Putamen (tissue), 1 donor: ENCODE measurements at places on chromosomes 4 and X.

GRCh38 chr4:7902826-7903225 is 36.8 kb downstream of the AFAP1 start:
- DNase-seq, result no peak

DNA sequence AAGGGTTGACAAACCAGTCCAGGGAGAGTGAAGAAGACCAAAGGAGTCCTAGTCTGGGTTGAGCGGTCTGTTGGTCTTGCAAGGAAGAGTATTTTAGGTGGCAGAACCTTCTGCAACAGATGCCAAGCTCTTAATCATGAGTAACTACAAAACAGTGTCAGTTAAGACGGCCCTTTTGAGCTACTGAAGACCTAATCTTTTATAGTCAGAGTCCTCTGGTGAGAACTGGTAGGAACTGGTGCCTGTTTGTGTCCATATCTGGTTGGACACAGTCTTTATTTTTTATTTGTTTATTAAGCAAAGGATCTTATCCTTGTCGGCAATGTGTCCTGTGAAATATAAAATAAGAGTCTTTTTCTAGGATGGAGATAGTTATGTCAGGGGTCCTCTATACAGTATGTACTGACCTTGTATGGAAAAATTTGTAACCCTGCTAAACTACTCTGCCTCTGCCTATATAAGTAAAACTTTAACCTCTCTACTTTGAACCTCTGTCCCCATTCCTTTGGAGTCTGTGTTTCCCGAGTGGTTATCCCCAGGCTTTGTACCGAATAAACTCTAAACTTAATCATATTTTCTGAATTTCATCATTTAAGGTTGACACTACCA is 47.1 kb downstream of the FAM13A start:
- DNase-seq, result no peak

DNA sequence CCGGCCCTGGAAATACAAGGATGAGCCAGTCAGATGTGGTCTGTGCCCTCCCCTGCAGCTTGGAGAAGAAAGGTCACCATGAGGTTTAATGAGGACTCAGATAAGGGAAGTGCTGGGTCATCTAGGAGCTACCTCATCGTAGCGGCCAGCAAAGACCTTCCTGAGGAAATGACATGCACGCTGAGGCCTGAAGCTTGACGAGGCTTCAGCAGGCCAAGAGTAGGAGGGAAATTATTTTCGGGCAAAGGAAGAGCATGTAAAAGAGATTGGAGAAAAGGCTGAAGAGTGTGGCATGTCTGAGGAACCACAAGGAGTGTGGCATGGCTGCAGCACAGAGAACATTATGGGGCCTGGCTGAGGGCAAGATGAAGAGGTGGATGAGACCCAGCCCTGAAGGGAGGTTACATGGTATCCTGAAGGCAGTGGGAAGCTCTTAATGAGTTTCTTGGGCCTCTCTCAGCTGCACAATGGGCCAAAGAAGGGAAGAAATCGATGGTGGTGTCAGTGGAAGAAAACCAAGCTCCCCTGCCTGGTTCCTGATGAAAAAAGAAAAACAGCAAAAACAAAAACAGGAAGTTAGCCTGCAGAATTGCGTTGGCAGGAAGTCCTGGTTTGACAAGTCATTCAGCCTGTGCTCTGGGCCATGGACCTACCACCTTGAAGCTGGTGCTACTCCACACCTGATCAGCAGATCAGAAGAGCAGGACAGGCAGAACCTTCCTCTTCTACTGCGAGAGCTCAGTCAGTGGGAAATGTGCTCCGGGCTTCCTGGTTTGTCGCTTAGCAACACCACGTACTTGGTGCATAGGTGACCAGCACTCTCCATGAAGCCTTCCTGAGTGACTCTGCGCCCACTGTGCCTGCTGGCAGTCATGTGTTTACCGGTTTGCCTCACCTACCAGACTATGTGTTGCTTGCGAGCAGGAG is 134.5 kb upstream of the KLF3 start:
- DNase-seq, result no peak

GRCh38 chrX:154092371-154092770 is 5.1 kb downstream of the MECP2 start:
- no peak for DNase-seq

- no peak for DNase-seq
Measured at GRCh38 chr4:165013691-165014090, 18.1 kb upstream of the TRIM60 start.

- DNase-seq, result no peak
Measured at GRCh38 chr4:182320580-182320979, 77.4 kb downstream of the TENM3 start.

DNA sequence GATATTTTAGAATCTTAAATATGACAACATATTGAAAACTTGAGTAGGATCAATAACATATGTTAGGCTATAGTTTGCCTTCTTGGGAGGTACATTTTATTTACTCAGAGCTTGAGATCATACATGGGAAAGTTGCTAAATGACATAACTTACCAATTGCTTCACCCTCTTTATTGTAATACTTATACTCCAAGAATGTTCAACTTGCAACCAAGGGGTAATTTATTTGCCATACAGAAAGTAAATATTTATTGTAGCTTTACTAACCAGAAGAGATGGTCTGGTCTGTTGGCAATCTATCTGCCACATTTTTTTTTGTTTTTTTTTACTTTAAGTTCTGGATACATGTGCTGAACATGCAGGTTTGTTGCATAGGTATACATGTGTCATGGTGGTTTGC is 426.6 kb downstream of the ARHGAP24 start:
- DNase-seq, result no peak

GRCh38 chr4:139838811-139839210 is 173.2 kb downstream of the MGST2 start:
- no peak for DNase-seq

DNA sequence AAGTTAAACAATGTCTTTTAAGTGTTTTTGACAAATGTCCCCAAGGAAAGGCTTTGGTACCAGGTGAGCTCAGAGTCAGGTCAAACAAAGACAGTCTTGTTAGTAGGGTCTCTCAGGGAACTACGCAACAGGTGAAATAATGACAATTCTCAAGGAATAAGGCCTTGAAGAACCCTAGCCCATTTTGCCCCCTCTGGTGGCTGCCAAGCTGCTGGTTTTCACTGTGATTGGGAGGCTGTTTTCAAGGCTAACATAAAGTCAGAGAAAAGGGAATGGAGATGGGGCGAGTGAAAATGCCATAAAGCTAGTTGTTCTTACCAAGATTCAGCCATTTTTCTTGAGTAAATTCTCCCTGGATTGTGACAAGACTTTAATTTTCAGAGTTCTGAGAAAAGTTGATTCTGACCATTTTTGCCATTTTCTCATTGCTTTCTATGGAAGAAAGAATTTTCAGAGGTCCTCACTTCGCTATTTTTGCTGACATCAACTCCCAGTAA is 58.7 kb downstream of the RWDD4 start:
- DNase-seq, result no peak

DNA sequence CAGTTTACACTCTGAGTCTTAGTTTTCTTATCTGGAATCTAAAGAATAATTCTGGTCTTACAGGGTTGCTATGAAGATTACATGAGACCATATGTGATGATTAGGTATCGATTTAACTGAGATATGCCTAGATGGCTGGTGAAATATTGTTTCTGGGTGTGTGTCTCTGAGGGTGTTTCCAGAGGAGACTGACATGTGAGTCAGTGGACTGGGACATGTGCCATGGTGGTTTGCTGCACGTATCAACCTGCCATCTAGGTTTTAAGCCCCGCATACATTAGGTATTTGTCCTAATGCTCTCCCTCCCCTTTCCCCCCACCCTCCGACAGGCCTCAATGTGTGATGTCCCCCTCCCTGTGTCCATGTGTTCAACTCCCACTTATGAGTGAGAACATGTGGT is 186.0 kb upstream of the CXorf66 start:
- no peak for DNase-seq

DNA sequence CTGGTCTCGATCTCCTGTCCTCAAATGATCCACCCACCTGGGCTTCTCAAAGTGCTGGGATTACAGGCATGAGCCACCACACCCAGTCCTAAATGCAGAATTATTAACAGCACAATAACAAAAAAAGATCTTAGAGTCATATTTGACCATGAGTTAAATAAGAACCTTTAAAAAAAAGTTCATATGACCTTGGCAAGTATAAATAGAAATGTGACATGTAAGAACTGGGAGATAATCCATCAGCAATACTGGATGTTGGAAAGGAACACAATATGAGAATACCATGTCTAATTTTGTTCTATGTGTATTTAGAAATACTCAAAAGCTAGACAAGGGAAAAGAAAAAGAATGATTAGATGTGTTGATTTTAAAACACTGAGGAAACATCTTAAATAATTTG is 231.6 kb downstream of the RAPGEF2 start:
- DNase-seq, result no peak

GRCh38 chrX:37986893-37987292 is 19.5 kb upstream of the SYTL5 start:
- no peak for DNase-seq

DNA sequence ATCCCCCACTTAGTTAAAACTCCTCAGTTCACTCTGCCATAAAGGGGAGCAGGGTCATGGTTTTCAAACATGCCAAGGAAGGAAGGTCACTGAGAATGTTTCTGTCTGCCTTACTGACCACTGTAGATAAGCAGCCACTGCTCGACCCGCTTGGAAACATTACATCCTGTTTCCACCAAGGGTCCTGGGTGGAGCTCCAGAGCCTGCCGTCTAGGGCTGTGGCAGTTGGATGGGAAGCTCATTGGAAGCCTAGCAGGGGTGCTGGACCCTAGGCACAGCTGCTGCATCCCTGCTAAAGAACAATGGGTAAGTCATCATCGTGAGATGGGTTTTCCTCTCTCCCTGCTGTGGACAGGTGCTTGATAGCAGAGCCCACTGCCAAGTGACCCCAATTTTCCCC is 76.0 kb upstream of the SRD5A3 start:
- no peak for DNase-seq

DNA sequence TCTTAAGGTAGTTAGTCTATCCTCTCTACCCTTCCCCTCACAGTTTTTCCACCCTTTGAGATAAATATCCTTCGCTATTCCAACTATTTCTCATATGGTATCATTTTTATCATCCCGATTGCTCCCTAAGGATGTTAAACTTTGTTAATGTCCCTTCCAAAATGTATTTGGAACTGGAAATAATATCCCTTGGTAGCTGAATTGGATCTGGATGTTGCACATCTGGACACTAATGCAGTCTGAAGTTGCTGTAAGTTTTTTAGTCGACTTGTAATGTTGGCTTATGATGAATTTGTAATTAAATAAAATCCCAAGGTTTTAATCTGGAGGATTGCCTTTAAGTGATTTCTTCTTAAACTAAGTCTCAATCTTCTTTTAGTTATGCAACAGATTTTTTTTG is 22.5 kb downstream of the XIAP start:
- no peak for DNase-seq

GRCh38 chr4:76251441-76252270 is at the start of gene FAM47E:
Gene FAM47E, plus strand, starts transcription at chr4:76251721. Its CDS starts 26 bp downstream, at chr4:76251747.
- DNase-seq, result peak; percentile 35

DNA sequence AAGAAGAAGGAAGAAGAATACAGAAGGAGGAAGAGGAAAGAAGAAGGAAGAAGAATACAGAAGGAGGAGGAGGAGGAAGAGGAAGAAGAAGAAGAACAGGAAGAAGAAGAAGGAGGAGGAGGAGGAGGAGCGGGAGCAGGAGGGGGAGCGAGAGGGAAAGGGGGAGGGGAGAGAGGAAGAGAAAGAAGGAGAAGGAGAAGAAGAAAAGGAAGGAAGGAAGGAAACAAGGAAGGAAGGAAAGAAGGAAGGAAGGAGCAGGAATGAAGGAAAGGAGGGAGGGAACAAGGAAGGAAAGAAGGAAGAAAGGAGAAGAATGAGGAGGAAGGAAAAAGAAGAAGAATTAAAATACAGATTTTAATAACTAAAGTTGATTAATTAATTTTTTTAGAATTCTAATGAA is 82.5 kb upstream of the PTPN13 start:
- DNase-seq, result no peak

DNA sequence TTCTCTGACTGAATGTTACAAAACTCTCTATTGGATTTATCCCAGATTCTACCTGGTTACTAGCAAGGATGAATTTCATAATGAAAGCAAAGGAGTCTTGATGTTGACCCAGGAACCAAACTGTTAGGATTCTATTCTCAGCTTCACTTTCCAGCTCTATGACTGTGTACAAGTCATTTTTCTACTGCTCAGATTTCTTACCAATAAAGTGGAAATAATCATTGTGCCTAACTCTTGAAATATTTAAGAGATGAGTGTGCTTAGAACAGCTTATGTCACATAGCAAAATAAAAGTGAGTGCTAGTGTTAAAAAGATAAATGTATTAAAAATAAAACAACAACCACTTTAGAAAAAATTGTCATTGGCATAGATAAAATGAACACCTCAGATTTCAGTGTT is 45.6 kb downstream of the EPHA5 start:
- DNase-seq, result no peak

GRCh38 chr4:127936974-127937373 is 28.0 kb downstream of the MFSD8 start:
- DNase-seq, result no peak

DNA sequence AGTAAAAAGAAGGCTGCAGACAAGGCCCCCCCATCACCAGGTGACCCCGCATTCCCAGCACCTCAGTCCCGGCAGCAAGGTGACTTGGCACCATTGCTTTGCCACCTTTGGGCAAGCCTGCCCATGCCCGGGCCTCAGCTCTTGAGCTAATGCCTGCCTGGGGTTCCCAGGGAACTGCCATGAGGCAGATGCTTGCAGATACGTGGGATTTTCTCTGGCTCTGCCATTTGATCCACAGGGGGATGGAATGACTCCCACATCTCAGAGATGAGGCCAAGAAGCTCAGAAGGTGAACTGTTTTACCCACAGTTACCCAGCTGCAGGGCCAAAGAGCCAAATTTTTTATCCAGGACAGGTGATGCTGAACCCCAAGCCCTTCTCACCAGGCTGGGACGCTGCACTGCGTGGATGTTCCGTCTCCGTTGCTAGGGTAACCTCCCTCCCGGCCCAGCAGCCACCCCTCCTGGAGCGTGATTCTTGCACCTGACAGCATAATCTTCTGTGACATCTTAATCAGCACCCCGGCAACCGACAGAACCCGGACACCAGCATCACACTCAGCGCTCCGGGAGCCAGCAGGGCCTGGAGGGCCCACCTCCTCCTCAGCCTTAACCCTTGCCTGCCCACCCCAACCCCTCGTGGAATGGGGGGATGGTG is 15.7 kb upstream of the MSX1 start:
- peak; percentile 71 for DNase-seq

DNA sequence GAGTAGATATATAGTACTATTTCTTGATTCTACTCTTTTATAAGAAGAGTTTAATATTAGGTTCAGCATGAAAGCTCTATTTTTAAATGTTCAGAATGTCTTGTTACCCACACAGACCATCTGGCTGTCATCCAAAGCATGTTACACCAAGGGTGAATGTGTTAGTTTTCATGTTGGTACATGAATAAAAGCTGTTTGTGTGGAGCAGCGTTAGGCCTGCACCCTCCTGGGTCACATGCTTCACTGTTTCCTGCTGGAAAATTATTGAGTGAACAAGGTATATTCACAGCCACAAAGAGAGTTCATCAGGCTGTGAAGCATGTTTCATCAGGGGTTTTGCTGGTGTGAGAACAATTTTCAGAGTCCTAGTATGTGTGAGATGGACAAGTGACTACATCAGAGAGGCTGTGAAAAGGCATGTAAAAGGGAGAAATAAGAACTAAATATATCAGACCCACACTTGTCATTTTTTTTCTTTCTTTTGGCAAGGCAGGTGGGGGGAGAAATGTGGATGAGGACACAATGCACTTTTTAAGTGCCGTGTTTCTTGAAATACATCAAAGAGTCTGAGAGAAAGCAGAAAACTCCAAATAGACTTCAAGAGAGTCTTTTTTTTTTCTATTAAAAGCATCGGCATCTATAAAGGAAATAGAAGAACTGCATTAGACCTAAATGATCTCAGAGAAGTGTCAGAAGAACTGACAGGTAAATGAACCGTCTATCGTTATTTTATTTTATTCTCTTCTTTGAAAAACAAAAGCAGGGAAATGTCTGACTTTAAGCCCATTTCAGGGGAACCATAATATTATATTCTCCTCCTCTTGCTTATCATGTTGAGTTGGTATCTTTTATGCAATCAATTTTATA is 2429.7 kb downstream of the PCDH7 start:
- no peak for DNase-seq
